ENCODE measurements at places on chromosomes 1 and 21.

- DNase-seq, result no peak
These were observed 422.9 kb upstream of the BEND5 start for GRCh38 chr1:49199564-49199963.

GRCh38 chr1:198088360-198089071, 68.3 kb upstream of the NEK7 start:
- no peak for DNase-seq

DNA sequence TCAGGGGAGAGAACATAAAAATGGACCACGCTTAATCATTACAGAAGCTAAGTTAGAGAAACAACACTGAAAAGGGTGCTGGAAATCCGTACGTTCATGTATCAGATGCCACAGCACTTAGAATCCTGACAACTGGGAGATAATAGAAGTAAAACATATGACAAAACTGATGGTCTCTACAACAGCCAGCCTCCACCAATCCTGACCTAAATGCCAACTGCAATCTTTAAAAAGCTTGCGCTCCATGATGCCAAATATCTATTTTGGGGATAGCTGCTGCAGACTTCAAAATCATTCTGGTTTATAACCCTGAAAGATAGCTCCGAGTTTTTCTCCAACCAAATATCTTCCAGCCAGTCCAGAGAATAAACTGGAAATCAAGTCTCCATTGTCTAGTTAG, 178.3 kb downstream of the RERE start:
- no peak for DNase-seq

- no peak for DNase-seq
These were observed 60.7 kb downstream of the LRRC8D start for GRCh38 chr1:89881415-89882058.

GRCh38 chr1:172581779-172582178, 48.8 kb downstream of the SUCO start:
- no peak for DNase-seq

DNA sequence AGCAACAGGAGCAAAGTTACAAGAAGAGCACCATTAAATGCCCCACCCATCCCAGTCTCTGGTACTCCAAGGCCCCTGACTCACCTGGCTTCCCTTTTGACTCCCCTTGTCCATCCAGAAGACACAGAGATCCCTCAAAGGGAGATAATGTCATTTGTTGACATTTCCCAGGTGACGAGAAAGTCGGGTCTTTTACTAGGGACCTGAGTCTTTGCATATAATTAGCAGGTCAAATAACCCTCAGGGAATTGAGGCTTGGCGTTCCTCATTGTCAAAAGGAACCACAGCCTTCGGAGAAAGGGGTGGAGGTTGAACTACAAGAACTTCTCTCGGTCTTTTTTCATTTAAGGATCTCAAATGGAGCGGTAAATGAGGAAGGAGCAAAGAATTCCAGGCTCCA, 133.2 kb downstream of the PROX1 start:
- DNase-seq, result no peak

GRCh38 chr1:54047384-54048305, 5.4 kb downstream of the TMEM59 start:
- no peak for DNase-seq

GRCh38 chr1:23597635-23598388, 38.5 kb upstream of the ID3 start:
- DNase-seq, result no peak

DNA sequence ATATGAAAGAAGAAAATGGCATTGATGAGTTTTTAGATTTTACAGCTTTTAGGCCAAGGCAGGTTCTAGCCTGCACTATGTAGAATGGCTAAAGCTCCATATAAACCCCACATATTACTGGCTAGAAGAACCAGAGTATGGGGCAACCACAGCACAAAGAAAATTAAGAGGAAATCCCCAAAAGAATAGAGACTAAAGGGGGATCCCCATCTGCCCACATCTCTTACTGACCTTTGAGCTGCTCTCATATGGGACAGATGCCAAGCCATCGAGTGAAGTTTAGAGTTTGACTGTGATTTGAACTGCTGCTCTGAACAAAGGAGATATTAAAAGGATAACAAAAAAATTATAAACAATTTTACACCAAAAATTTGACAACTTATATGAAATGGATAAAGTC, 102.2 kb upstream of the HAO2 start:
- no peak for DNase-seq

- no peak for DNase-seq
These were observed 7.1 kb upstream of the KIF14 start for GRCh38 chr1:200627575-200628222.

DNA sequence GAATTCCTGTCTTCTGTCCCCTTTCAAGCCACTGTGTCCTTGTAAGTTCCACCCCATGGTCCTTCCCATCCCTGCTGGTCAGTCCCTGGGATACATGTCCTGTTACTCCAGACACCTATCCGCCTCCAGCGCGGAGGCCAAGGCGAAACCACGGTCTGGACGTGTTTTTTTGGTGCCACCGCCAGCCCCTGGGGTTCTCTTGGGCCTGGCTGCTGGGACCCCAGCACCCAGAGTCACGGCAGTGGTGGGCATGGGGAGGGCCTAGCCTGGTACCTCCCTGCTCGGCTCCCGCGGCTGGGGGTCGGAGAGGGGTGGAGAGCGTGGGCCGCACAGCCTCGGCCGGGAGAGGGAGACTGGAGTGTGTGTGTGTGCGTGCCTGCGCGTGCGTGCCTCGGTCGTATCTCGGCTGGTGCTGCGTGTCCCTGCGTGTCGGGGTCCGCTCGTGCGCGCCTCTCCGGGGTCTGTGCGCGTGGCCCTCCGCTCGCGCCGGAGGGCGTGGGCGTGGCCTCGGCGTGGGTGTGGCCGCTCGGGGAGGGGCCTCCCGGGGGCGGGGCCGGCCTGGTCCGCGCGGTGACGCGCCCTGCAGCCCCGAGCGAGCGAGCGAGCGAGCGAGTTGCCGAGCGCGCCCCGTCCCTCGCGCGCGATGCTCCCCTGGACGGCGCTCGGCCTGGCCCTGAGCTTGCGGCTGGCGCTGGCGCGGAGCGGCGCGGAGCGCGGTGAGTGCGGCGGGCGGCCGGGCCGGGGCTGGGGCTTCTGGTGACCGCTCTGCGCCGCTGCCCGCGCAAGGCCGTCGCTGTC, at the start of gene VWA1:
Gene VWA1, plus strand, starts transcription at position 585 of the 798 bp plus-strand sequence. Its CDS starts 59 bp downstream, at position 644.
- peak; percentile 50 for DNase-seq

- DNase-seq, result no peak
These were observed 60.4 kb downstream of the B3GALT5 start for GRCh38 chr21:39673163-39673562.

DNA sequence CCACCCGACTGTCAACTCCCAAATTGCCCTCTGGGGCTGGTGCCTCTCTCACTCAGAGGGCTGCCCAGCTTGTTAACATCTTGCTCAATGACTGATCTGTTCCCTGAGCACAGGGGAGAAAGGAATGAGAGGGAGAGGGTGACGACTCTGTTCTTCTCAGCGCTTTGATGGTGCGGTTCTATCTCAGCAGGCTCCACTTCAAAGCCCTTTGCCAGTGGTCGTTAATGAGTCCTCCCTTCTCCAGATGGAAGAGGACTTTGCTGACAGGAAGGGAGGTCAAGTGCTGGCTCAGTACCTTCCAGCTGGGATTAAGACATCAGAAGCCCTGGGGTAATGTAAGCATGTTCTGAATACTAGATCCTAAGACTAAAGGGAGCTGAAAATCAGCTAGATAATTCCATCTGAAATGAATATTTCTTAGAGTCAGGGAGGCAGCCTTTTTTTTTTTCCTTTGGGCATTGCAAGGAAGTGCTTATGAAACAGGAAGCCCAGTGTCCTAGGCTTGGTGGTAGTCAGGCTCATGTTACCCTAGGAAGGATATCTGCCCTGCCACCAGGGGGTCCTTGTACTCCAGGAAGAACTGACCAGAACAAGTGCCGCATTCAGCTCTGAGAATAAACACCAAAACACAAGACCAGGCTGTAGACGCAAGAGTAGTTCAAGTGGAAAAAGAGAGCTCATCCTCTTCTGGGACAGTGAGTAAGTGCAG, 4.7 kb downstream of the FMOD start:
- DNase-seq, result no peak

- DNase-seq, result no peak
These were observed 19.6 kb downstream of the SPATA45 start for GRCh38 chr1:212827831-212828278.

DNA sequence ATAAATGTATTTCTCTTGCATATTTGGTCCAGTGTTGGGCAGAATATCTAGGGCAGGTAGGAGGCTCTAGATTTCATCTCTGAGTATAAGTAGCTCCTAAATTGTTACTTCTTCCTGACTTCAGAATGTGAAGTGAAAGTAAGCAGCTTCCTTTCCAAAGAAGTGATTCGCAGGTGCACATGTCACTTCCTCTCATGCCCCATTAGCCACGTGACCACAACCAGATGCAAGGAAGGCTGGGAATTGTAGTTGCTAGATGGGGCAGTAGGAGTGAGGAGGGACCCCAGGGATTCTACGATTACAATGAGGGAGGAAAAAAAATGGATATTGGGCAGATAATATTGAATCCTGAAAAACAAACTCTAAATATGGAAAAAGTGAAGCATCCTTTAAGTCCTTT, 113.2 kb upstream of the CYYR1 start:
- no peak for DNase-seq

DNA sequence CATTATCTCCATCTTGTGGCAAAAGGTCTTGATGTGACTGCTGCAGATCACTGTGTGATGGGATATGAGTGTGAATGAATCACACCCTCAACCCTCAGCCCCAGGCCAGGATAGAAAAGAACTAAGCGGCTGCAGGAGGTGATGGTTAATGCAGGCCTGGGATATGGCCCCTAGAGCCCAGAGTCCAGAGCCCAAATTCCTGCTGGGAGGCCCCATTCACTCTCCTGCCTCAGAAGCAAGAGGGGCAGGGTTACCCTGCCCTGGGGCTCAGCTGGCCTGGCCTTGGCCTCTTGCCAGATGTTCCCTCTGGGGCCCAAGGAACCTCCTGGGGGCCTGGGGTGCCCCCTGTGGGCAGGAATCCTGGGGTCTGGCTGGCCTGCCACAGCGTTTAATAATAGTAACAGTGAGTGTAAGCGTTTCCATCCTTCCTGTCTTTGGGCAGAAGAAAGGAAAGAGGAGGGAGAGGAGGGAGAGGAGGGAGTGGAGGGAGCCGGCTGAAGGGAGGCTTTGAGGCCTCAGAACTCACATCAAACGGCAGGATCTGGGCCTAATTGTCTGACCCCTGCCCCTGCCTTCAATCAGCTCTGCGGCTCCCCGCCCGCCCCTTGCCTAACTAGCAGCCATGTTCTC, 26.2 kb downstream of the DMAP1 start:
- DNase-seq, result no peak

DNA sequence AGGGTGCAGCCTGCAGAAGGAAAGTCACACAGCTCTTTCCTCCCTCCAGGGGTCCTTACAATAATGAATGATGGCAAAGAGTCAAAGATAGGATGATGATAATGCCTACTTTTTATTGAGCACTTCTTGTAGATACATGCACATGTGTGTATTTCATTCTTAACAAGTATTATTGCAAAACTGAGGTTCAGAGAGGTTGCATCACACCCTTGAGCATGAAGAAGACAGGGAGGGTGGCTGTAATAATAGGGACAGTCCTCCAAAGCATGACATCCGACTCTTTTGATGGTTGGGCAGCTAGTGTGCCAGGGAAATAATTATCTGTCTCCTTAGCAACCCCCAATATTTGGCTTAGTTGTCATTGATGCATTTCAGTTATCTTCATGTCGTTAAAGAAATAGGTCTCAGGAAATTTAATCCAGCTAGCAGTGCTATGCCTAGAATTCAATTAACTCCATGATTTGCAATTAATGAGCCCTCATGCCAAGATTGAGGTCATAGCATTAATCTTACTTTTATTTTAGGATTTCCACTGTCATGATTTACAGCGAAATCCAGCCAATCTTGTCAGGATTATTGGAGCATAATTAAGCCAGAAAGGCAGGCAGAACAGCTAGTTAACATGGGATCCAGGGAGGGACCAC, 35.0 kb downstream of the DNAJC6 start:
- DNase-seq, result no peak

GRCh38 chr1:67332653-67333529, 25.2 kb downstream of the IL12RB2 start:
- DNase-seq, result no peak

DNA sequence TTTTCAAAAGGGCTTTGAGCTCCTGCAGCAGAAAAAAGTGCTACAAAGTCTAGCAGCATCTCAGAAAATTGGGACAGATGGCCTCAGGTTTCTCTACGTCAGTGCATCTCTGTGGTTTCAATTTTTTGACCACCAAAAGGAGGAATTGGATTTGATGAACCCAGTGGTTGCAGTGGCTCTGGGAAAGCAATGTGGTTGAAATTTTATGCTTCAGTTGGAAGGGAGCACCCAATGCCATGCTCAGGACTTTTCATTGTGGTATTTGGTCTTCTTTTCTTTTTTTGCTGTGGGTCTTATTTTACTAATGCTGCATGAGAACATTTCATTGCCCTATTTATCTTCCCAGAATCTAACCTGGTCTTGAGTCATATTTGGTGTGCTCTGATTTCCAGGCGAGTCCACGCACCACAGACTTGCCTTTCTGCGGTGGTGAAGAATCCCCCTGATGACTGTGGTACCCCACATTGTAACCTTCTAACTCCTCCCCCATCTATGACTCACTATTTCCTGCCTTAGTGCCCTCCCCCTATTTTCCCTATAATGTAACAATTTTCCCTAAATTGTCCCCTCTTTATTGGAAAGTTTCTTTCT, 56.7 kb downstream of the S1PR1 start:
- DNase-seq, result no peak

- DNase-seq, result no peak
These were observed 131.2 kb upstream of the FAM78B start for GRCh38 chr1:166297993-166298392.

DNA sequence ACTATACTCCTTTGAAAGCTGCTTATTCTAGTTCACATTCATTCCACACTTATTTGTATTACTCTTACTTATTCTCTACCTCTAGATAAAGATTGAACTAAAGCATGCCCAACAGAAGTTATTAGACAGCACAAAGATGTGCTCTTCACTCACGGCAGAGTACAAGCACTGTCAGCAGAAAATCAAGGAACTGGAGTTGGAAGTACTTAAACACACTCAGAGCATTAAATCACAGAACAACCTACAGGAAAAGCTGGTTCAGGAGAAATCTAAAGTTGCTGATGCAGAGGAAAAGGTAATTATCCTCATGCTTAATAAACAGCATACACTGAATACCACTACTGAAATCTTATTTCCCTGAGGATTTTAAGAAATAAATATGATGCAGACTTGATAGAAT, 81.3 kb upstream of the PPIH start:
- no peak for DNase-seq

- DNase-seq, result no peak
These were observed 3.4 kb upstream of the TRIM11 start for GRCh38 chr1:228410015-228410414.

GRCh38 chr1:248239478-248239877, 8.3 kb downstream of the OR2M4 start:
- no peak for DNase-seq
